ENCODE measurements at places on chromosomes 4 and X. TPM values are rescaled to one million over a fixed set of nuclear protein-coding genes. Genes with fewer than 3 reads are reported as not detected.

GRCh38 chr4:147928400-147928799 is 196.5 kb downstream of the ARHGAP10 start:
- no peak overlapping the region for H3K27ac ChIP-seq
- no peaks in the 10 kb centered on the region for H3K4me1 ChIP-seq
- H3K27me3 ChIP-seq, result no peaks in the 10 kb centered on the region

The CFAP97 gene
- 20.3 TPM for total RNA-seq

GRCh38 chrX:24055043-24055356 is 244 bp downstream of the EIF2S3 start:
- H3K4me1 ChIP-seq, result no peaks in the 10 kb centered on the region
- no peak overlapping the region for H3K4me3 ChIP-seq
- H3K27me3 ChIP-seq, result no peaks in the 10 kb centered on the region

DNA sequence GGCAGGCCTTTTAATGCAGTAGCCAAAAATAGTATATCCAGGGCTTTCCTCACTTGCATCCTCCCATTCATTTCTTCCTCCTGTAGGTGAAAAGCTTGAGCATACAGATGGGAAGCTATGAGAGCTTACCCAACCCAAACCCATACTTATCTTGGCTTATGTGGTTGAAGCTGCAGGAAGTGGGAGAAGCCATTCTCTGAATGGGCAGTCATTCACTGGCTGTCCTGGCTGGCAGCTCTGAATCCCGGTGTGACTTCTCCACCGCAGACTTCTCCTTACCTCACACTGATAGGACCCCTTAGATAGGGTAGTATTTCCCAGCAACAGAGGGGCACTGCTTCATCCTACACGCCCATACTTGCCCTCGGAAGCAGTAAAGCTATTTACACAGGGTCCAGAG is 125.4 kb downstream of the AMMECR1 start:
- no peak overlapping the region for H3K4me3 ChIP-seq
- no peaks in the 10 kb centered on the region for H3K4me1 ChIP-seq
- H3K27ac ChIP-seq, result no peak overlapping the region
- no peak for DNase-seq

- no peaks in the 10 kb centered on the region for H3K4me1 ChIP-seq
- H3K4me3 ChIP-seq, result no peak overlapping the region
- no peaks in the 10 kb centered on the region for H3K27me3 ChIP-seq
- no peaks in the 10 kb centered on the region for H3K36me3 ChIP-seq
- no peak overlapping the region for H3K27ac ChIP-seq
Observed at GRCh38 chr4:22196551-22196950, 248.0 kb upstream of the KCNIP4 start.

The RNF150 gene
- total RNA-seq, result 0.14 TPM

DNA sequence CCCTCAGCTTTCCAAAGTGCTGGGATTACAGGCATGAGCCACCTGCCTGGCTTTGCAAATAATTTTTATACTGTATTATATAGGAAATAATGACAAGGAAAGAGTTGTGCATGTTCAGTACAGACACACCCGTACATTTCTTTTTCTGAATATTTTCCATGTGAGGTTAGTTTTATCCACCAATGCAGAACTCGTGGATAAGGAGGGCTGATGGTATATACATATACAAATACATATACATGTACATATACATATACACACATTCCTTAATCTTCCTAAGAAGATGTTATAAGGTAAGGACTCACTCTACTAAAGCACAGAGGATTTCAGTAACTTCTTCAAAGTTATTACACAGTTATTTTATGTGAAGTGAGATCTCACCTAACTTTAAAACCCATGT is 925.8 kb downstream of the C4orf33 start:
- DNase-seq, result no peak
- H3K4me1 ChIP-seq, result no peaks in the 10 kb centered on the region
- H3K4me3 ChIP-seq, result no peak overlapping the region
- H3K36me3 ChIP-seq, result no peaks in the 10 kb centered on the region
- H3K27ac ChIP-seq, result no peak overlapping the region
- H3K27me3 ChIP-seq, result no peaks in the 10 kb centered on the region

GRCh38 chr4:173763389-173763788 is 233.4 kb upstream of the HAND2 start:
- no peak overlapping the region for H3K27ac ChIP-seq
- no peak for DNase-seq
- H3K4me1 ChIP-seq, result no peaks in the 10 kb centered on the region
- H3K27me3 ChIP-seq, result no peaks in the 10 kb centered on the region

- no peaks in the 10 kb centered on the region for H3K36me3 ChIP-seq
- peak; percentile 35 for DNase-seq
- peak overlapping the region; percentile 89 for H3K27ac ChIP-seq
- H3K4me3 ChIP-seq, result peak overlapping the region; percentile 67
- no peaks in the 10 kb centered on the region for H3K27me3 ChIP-seq
Observed at GRCh38 chrX:63350465-63350877, 661 bp downstream of the SPIN4 start.

The FGFBP2 gene
- total RNA-seq, result not detected

The DRP2 gene
- 0.09 TPM for total RNA-seq

GRCh38 chrX:155966876-155967275 is 30.6 kb upstream of the IL9R start:
- peak; percentile 40 for DNase-seq
- no peaks in the 10 kb centered on the region for H3K36me3 ChIP-seq
- H3K27me3 ChIP-seq, result no peaks in the 10 kb centered on the region
- H3K4me3 ChIP-seq, result no peak overlapping the region
- H3K27ac ChIP-seq, result no peak overlapping the region
- peaks cover 16% of the 10 kb centered on the region for H3K4me1 ChIP-seq

DNA sequence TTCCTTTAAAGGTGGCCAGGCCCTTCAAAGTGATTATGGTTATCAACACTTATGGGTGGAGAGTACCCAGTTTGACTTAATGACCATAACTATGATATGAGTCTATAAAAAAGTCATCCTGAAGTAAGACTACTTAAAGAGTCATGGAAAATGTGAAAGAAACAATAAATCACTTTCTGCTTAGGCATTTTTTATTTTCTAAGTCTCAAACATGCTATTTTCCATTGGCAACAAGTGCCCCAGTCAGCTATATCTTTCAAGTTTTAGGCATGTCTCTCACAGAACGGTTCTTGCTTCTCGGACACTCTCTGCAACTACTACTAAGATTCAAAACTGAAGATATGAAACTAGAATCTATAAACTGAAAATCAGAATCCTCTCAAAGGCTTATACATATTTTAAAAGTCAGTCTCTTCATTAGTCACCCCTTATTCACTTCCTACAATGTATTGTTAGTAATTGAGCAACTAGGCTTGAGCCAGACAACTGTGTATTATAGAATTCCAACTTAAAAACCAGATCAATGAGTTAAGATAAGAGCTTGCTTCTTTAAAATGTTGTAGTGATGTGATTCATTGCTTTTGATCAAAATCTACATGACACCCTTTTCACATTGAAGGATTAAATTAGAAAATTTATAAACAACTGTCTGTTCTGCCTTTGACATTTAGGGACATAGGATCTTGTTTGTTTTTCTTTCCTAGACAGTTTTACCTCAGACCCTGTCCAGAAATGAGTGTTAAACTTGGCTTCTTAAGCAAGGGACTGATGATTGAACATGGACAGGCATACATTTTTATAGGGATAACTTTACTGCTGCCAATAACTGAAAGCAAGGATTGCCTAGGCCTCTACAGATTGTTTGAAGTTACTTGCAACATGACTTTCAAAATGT is 2.9 kb downstream of the ANTXR2 start:
- no peak overlapping the region for H3K4me3 ChIP-seq
- no peak overlapping the region for H3K27ac ChIP-seq
- peaks cover 2% of the 10 kb centered on the region for H3K27me3 ChIP-seq
- no peaks in the 10 kb centered on the region for H3K36me3 ChIP-seq

The GRIA2 gene
- total RNA-seq, result not detected

GRCh38 chr4:25563071-25563564 is 92.5 kb upstream of the SLC34A2 start:
- H3K27me3 ChIP-seq, result no peaks in the 10 kb centered on the region
- peak overlapping the region; percentile 22 for H3K27ac ChIP-seq
- DNase-seq, result peak; percentile 53
- H3K36me3 ChIP-seq, result no peaks in the 10 kb centered on the region

- no peaks in the 10 kb centered on the region for H3K27me3 ChIP-seq
- H3K4me1 ChIP-seq, result peaks cover 23% of the 10 kb centered on the region
- H3K4me3 ChIP-seq, result peak overlapping the region; percentile 26
- H3K27ac ChIP-seq, result peak overlapping the region; percentile 45
Observed at GRCh38 chr4:139633195-139633594, 32.4 kb upstream of the MGST2 start.

DNA sequence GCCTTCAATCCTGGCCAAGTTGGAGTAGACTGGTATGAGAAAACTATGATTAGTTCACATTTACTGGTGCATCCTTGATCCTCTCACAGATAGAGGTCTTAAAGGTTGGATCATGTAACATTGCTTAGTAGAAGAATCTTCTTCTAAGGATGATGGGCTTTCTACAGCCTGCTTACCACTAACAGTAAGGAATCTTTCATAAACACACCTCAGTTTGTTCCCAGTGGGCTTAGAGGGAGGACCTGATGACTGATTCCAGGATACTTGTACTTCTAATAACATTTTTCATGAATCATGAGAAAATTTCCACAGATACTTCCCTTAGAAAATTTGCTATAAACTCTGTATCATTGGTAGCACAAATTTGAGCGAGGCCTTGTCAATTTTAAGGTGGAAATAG is 40.6 kb downstream of the CCNI start:
- no peak overlapping the region for H3K27ac ChIP-seq
- peaks cover 4% of the 10 kb centered on the region for H3K4me1 ChIP-seq
- DNase-seq, result no peak
- no peaks in the 10 kb centered on the region for H3K27me3 ChIP-seq
- no peak overlapping the region for H3K4me3 ChIP-seq

- H3K27me3 ChIP-seq, result no peaks in the 10 kb centered on the region
- no peak for DNase-seq
- H3K27ac ChIP-seq, result no peak overlapping the region
- no peak overlapping the region for H3K4me3 ChIP-seq
- no peaks in the 10 kb centered on the region for H3K36me3 ChIP-seq
Observed at GRCh38 chr4:42216664-42217063, 64.2 kb upstream of the BEND4 start.

The NUDT11 gene
- not detected for total RNA-seq

The G3BP2 gene
- total RNA-seq, result 187 TPM

The NWD2 gene
- total RNA-seq, result not detected

DNA sequence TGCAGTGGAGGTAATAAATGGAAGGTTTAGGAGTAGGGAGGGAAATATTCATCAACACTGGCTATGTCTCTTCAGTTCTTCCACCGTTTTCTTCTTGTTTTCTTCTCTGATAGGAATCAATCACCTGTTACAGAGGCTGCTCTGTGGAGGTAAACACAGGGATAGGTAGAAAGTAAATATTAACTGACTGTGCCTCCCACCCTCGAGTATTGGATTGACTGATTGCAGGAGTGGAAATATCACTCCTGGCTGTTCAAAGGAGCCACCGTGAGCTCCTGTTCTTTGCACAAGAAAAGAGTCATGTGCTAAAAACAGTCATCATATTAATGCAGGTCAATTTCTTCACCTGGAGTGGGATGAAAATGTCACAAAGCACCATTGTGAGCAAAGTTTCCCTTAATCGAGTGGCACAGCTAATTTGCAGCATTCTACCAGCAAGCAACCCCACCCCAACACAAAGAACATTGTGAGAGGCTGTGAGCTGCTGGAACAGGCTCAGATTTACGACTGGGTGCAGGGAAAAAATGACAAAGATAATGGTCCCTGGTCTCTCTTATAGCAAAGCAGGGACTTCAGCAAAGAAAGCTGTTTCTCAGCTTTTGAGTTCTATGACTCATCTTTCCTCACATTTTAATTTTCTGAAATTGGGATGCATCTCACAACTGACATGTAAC is 113.7 kb upstream of the TSPAN5 start:
- peaks cover 12% of the 10 kb centered on the region for H3K4me1 ChIP-seq
- H3K27ac ChIP-seq, result peak overlapping the region; percentile 81
- no peaks in the 10 kb centered on the region for H3K36me3 ChIP-seq
- DNase-seq, result peak; percentile 25
- H3K4me3 ChIP-seq, result no peak overlapping the region
- no peaks in the 10 kb centered on the region for H3K27me3 ChIP-seq

- H3K27me3 ChIP-seq, result no peaks in the 10 kb centered on the region
- H3K36me3 ChIP-seq, result no peaks in the 10 kb centered on the region
- no peak for DNase-seq
- H3K4me1 ChIP-seq, result no peaks in the 10 kb centered on the region
- no peak overlapping the region for H3K4me3 ChIP-seq
- H3K27ac ChIP-seq, result no peak overlapping the region
Observed at GRCh38 chr4:141921293-141921692, 284.9 kb downstream of the IL15 start.

- H3K27me3 ChIP-seq, result no peaks in the 10 kb centered on the region
- peaks cover 1% of the 10 kb centered on the region for H3K36me3 ChIP-seq
- H3K4me1 ChIP-seq, result no peaks in the 10 kb centered on the region
- no peak for DNase-seq
- no peak overlapping the region for H3K27ac ChIP-seq
- no peak overlapping the region for H3K4me3 ChIP-seq
Observed at GRCh38 chr4:186586205-186586604, 30.8 kb upstream of the MTNR1A start.

DNA sequence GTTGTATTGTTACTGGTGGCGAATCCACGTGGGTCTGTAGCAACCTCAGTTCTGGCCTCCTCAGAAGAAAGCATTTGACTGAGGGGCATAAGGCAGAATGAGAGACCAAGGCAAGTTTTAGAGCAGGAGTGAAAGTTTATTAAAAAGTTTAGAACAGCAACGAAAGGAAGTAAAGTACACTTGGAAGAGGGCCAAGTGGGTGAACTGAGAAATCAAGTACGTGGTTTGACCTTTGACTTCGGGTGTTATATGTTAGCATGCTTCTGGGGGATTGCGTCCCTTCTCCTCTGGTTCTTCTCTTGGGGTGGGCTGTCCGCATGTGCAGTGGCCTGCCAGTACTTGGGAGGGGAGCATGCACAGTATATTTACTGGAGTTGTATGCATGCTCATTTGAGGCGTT is 232.7 kb upstream of the GATB start:
- H3K4me3 ChIP-seq, result no peak overlapping the region
- H3K27ac ChIP-seq, result no peak overlapping the region
- H3K36me3 ChIP-seq, result no peaks in the 10 kb centered on the region
- no peaks in the 10 kb centered on the region for H3K4me1 ChIP-seq
- no peak for DNase-seq
- H3K27me3 ChIP-seq, result no peaks in the 10 kb centered on the region

GRCh38 chrX:149759824-149760223 is 14.0 kb upstream of the HSFX1 start:
- H3K27me3 ChIP-seq, result no peaks in the 10 kb centered on the region
- H3K4me3 ChIP-seq, result no peak overlapping the region
- no peaks in the 10 kb centered on the region for H3K4me1 ChIP-seq
- H3K36me3 ChIP-seq, result no peaks in the 10 kb centered on the region
- no peak overlapping the region for H3K27ac ChIP-seq
- no peak for DNase-seq

The GUCY1B1 gene
- total RNA-seq, result not detected

GRCh38 chrX:39985071-39985470 is 112.7 kb downstream of the BCOR start:
- peaks cover 7% of the 10 kb centered on the region for H3K4me1 ChIP-seq
- no peak overlapping the region for H3K4me3 ChIP-seq
- no peaks in the 10 kb centered on the region for H3K27me3 ChIP-seq
- H3K27ac ChIP-seq, result no peak overlapping the region
- DNase-seq, result no peak
- no peaks in the 10 kb centered on the region for H3K36me3 ChIP-seq

Measured in Caco-2 (cell line).